ENCODE measurements at places on chromosomes 16 and 17.

- DNase-seq, result no peak
These were observed 48.0 kb downstream of the RBFOX3 start for GRCh38 chr17:79562931-79563210.

- no peak for DNase-seq
These were observed 668 bp downstream of the SPATA2L start for GRCh38 chr16:89700649-89701424.

DNA sequence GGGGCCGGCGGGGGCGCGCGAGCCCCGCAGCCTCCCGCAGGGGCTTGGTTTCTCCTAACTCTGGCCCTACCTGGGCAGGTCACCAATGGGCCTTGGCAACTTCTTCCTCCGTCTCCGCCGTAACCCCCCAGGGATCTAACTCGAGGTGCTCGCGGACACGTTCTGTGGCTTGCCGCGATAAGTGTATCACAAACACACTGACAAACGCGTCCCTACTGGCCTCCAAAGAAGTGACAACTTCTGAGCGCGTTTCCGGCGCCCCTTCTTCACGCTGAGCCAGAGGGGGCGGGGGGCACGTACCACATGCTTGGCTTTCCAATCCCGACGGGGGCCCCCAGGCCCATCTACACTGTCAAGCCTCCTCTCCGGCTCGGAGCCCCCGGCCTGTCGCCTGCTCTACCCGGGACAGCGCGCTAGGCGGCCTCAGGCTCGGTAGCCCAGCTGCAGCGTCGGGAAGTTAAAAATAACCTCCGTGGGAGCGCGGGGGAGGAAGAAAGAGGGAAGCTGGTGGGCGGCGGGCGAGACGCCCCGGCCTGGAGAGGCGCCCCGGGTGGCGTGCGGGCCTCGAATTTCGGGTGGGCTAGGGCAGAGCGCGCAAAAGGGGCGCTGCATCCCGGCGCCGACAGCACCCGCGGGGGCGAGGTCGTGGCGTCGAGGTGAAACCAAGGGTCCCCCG is 725 bp upstream of the SPHK1 start:
- DNase-seq, result no peak

DNA sequence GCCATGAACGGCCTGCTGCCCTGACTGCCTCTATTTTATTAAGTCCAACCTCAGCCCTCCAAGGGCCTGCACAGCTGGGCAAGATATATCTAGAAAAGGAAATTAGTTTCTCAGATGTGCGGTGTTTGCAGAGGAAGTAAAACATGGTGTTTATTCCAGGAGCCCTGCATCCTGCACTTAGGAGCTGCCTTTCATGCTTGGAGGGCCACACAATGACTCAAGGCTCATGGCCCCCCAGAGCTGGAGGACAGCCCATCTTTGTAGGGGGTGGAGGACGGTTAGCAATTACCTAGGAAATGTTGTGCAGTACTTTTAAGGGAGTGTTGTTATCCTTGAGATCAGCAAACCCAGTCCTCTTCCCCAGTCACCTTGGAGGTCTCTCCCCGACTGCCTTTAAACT is 80.5 kb downstream of the COPRS start:
- no peak for DNase-seq

GRCh38 chr16:57128771-57129389 is 36.5 kb downstream of the CPNE2 start:
- DNase-seq, result no peak

DNA sequence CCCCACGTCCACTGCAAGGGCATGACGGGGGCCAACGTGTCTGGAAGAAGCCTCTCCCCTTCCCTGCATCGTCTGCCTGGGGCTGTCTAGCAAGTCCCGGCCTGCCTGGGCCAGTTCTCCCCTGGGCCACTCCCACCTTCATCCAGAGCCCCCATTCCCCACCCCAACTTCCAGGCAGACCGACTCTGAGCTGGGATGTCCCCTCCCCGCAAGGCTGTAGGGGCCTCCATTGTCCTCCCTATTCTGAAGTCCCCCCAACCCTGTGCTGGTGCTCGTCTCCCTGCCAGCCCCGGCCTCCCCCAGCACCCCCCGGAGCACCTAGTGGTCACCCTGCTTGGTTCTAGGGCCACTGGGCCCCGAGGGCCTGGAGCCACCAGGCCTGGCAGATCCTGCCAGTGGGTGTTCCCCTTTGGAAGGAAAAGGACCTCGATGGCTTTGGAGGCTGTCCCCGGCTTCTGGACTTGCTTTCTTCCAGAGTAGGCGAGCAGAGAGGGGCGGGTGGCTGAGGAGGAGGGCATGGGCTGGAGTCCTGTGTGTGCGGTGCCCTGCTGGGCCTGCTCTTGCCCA is 4.8 kb downstream of the GLIS2 start:
- no peak for DNase-seq

GRCh38 chr16:27851586-27851985 is 211.9 kb downstream of the GSG1L start:
- DNase-seq, result no peak

DNA sequence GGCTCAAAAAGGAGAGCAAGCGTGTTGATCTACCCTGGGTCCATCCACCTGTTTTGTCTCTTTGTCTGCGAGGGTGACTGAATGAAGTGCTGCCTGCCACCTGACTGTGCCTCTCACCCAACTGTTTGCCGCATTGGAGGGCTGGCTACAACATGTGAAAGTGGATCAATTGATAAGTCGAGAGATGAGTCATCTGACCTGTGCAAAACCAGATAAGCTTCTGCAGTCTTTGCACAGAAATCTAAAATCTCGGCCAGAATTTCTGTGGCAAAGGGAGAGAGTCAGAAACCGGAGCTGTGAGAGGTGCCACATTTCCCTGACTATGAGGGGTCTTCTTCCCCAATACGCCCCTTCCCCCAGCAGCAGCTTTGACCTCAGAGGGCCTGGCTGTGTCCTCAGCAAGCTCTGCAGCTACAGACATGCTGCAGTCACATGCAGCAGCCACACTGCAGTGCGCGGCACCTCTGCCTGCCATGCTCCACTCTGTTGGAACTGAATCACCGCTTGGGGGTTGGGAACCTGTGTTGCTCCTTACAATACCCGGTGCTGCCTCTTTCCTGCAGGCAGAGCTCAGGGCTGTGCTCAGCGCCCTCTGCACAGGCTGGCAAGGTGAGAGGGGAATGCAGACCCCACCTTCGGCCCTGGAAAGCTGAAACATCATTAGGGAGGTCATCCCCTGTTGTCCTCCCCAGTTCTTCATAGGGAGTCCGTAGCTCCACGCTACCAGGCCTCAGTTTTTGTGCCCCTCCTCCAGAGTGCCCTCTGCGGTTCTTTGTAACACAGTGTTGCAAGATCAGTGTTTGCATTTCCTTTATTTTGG is 16.2 kb upstream of the HAS3 start:
- DNase-seq, result peak; percentile 19

- no peak for DNase-seq
These were observed 44.2 kb upstream of the RASD1 start for GRCh38 chr17:17540278-17540906.

DNA sequence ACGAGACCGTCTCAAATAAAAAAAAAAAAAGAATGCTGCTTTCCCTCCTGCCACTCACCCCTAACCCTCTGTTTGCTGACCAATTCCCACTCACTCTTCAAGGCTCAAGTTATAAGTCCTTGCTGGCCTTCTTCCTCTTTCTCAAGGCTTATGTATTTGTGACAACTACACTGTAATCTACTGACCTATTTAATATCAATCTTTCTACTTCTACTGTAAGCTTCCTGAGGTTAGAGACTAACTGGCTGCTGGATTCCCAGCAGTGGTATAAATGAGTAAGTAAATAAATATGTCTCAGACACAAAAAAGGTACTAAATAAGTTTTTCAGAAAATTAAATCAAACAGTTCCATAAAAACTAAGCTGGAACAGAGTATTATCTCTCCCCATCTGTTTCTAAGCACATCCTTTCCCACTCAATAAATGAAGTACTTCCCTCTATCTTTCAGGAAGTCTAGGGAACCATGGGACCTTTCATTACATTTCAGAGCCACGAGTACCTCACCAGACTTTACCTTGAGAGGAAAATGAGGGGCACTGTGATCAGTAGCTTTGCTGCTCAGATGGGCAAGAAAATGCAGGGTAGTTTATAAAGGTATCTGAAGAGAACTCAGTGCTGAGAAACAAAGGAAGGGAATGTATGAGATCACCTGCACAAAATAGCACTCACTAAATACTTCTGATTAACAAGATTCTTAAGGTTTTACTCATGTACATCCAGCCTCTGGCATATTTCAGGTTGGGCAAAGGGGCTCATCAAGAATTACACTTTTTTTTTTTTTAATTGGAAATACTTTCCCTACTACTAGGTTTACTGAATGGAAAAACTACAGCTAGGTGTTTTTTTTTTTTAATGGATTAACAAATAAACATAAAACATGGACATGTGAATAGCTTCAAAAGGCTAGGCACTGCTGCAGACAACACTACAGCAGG is 10.8 kb downstream of the SSH2 start:
- no peak for DNase-seq

GRCh38 chr17:17681187-17681743 is at the start of gene RAI1:
RAI1 (plus strand) TSS chr17:17681458; CDS start chr17:17792949, 111,491 bp downstream.
- peak; percentile 60 for DNase-seq

GRCh38 chr17:16427020-16427419 is 11.6 kb downstream of the TRPV2 start:
- no peak for DNase-seq

DNA sequence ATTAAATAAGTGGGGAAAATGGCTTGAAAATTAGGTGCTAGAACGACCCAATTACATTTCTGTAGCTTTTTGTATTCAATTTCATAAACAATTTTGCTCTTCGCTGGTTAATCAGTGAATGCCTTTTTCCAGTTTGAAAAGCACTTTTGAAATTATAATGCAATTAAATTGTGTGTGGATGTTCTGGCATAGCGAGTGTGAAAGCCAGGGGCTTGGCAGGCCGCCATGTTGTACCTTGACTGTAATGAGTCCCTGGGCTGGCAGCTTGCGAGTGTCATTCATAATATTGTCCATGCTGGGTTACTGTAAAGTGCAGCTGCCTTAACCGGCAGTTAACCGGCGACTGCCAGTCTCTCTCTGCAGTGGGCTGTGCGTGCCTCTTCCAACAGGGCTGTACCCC is 177.8 kb downstream of the CCDC182 start:
- DNase-seq, result no peak

DNA sequence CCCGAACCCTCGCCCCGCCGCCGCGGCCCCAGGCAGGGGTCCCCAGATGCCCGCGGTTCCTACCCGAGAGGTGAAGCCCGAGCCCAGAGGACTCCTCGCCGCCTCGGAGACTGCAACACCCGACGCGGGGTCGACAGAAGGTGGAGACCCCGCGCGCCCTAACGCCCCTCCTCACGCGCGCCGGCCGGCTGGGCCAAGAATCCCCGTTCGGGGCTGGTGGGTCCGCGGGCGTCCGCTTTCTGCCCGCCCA is 515 bp downstream of the SUMO2 start:
- no peak for DNase-seq

DNA sequence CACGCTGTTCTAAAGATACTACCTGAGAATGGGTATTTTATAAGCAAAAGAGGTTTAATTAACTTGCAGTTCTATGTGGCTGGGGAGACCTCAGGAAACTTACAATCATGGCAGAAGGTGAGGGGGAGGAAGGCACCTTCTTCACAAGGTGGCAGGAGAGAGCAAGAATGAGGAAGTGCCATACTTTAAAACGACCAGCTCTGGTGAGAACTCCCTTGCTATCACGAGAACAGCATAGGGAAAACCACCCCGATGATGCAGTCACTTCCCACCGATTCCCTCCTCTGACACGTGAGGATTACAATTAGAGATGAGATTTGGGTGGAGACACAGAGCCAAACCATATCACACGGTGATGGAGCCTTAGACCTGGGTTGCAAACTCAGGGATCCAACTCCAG is 317.5 kb upstream of the EEF2KMT start:
- no peak for DNase-seq

DNA sequence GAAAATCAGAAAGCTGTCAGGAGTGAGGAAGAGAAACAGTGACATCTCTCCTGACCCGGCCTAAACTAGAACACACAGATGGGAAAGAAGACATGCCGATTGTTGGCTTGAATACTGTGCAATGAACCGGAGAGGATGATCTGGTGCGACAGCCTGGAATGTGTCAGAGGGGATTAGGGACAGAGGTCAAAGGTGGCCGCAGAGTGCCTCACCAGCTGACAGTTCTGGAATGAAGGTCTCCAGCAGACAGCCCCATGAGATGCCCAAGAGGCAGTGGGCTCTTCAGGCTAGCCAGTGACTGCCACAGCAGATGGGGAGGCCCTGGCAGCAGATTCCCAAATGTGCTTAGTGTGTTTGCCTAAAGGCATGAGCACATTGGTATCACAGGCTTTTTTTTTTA is 623.2 kb downstream of the CDH8 start:
- no peak for DNase-seq
